ENCODE measurements at places on chromosomes 2 and 18.
A peak's percentile ranks its signal among the peaks of the same experiment; 100 is the strongest.

DNA sequence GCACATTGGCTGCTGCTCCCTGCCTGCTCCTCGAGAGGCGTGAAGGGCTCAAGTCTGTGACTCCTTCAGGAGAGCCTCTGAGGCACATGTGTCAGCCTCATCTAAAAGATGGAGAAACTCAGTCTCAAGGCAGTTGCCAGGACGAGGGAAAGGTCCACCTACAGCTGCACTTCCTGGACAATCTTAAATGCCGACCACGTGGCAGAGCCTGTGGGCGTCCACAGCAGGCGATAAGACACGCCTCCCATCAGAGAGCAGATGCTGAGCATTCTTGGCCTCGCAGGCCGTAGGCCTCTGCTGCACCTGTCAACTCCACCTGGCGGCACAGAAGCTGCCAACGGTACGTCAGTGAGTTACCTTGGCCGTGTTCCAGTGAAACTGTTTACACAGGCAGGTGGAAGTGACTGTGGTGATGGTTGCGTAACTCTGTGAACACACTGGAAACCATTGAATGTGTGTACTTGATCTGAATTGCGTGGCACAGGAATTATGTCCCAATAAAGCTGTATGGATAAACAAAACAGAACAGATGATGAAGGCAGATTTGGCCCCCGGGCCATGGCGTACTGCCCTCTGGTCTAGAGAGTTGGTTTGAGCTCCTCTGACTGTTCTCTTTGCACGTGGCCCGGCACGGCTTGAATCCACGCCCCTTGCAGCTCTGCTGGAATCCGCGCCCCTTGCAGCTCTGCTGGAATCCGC lies 114.5 kb downstream of the RNF144A start:
- DNase-seq: peak; percentile 15

DNA sequence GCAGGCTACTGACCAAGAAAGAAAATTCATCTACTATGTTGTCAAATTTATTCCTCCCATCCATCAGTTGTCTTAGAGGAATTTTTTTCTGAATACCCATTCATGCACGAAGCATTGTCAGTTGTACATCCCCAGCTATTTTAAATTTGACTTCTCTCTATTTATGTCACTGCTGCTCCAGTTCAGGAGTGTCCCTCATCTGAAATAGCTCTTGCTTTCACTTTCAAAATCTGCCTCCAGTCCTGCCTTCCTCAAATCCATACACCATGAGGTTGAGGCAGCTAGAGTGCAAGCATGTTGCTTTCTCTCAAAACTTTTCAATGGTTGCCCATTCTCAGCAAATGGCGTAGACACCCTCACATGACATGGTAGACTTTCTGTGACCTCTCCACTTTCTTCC lies 335.4 kb upstream of the CDH2 start:
- no peak for DNase-seq

DNA sequence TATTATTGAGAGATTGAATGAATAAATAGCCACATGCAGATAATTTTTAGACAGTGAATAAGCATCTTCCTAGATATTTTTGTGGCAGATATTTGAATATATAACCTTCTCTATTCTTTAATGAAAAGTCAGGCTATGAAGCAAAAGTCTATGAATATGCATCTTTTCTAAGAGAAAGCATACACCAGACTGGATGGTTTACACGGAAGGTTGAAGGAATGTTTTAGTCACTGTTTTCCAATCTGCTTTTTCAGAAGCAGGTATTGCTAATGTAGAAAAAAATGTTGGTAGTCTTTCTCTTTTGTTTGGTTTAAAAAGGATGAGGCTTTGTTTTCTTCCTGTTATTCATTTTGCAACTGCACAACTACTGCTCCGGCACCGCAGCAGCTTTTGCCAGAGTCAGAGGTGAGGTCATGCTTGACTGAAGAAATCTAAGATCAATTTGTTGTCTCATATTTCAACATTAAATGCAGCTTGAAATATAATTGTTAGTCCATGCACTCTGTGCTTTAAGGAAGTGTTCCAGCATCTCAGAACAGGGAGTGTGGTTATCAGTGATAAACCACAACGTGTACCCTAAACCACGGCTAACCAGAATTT lies 1540.8 kb upstream of the PIK3C3 start:
- no peak for DNase-seq

DNA sequence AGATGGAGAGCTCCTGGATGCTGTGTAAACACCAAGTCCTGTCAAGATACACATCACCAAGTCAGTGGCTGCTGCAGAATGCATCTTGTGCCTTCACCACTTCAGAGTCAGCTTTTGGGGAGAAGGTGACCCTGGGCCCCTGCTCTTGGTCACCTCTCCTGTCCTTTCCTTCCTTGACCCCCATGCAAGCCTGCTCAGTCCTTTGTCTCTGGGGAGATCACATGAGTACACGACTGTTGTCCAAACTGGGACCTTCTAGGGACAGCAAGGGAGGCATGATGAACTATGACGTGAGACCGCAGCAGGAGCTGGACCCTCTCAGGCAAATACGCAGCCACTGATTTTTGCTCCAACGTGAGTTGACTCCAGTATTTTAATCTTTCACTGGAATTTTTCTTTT lies 706.9 kb upstream of the ID2 start:
- no peak for DNase-seq

DNA sequence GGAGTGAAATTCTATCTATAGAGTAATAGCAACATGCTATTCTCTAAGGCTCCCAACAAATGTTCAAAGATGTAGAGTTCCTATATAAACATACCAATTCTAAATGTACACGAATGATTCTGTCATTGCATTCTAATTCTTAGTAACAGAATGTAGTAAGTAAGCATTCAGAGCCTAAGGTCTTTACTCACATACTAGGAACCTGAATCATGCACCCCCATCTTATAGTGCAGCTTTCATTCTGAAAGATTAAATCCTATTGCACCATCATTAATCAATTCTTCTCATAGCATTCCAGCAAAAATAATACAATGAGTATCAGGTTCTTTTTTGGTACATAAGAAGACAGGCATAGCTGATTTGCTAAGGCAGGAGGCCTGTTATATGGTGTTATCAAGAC lies 230.0 kb downstream of the NCKAP5 start:
- DNase-seq: no peak

GRCh38 chr2:22950431-22950830 lies 434.5 kb upstream of the KLHL29 start:
- no peak for DNase-seq

- DNase-seq: no peak
Measured at GRCh38 chr2:168397629-168398028, 58.4 kb upstream of the CERS6 start.

- no peak for DNase-seq
Measured at GRCh38 chr2:39416140-39416539, 20.9 kb downstream of the MAP4K3 start.

DNA sequence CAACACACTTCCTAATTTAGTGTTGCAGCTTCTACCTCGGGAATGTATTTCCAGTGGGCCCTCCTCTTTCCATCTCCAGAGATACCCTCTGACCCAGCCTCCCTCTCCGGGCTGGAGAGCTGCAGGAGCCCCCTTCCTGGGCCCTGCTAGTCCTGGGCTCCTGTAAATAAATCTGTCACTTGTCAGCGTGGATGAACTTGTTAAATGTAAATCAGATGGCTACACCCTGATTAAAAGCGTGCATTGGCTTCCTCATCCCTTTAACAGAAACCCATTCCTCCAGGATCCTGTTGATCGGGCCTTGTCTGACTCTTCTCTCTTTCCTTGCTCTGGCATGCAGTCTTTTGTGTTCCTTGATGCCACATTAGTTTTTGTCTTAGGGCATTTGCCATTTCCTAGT lies 2.4 kb downstream of the ZNF236 start:
- DNase-seq: no peak

- DNase-seq: no peak
Measured at GRCh38 chr2:238587776-238588660, 161.3 kb downstream of the ASB1 start.

DNA sequence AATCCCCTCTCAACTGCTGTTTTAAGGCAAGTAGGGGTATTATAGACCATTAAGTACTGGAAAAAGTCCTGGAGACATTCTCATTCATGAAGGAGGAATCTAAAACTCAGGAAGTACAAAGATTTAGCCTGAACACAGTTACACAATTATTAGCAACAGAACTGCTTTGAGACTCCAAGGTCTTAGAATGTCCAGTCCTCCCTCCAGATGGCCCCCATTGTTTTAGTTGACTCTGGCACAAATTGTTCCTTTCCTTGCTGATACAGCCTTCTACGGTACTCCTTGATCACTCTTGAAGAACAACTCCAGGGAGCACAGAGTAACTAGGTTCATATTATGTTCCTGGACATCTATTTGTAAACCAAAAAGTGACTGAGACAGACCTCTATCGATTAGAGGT lies 210.1 kb upstream of the RND3 start:
- DNase-seq: no peak

- DNase-seq: peak; percentile 56
Measured at GRCh38 chr2:32061973-32062861, 1.1 kb upstream of the SPAST start.

GRCh38 chr2:147389218-147389617 lies 455.6 kb upstream of the ACVR2A start:
- no peak for DNase-seq

- no peak for DNase-seq
Measured at GRCh38 chr2:6564326-6564725, 301.4 kb downstream of the CMPK2 start.

GRCh38 chr2:241208058-241208457 lies 19.6 kb downstream of the ANO7 start:
- no peak for DNase-seq

DNA sequence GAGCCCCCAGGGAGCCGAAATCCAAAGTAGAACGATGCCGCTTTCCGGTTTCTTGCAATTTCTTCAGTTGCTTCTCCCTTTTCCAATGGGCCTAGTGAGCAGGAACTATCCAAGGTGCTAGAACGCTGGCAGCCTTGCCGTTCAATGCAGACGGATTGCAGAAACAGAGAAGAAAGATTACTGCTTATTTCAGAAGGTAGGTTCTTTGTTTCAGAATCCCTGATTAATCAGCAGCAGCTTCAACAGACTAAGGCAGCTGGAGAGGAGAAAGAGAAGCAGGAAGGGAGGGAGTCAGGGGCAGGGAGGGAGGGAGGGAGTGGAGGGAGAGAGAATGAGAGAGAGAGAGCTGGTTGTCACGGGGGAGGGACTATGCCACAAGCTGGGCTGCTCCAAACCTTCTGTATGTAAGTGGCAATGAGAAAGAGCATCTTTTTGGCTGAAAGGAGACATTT lies 576 bp downstream of the NYAP2 start:
- no peak for DNase-seq

DNA sequence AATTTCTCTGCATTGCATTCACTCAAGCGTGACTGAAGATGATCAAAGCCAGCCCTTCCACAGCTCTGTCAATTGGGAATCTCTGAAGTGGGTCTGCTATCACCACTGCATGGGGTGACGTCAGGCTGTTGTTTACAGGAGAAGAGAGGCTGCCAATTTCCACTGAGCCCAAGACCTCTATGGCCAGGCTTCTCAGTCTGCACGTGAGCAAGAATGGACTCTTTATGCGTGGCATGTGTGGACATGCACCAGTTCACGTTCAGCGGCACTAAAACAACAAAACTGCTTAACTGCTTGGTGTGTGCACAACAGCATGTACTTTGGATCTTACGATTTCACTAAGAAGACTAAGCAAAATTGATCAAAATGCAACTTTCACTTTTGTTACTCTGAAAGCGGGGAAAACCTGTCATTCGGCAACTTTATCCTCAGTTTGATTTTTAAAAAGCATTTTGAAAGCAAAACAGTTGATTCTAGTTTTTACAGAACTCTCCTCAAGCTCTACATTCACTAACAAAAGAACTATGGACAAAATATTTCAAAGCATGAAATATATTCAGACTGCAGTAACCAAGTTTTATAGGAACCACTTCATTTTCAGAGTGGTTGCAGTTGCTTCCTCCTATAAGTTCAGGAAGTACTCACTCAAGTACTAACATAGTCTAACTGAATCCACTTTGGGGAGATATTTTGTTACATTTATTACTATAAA lies 77.0 kb upstream of the SERTAD2 start:
- DNase-seq: no peak

- no peak for DNase-seq
Measured at GRCh38 chr2:28068527-28068926, 178.0 kb downstream of the BABAM2 start.

DNA sequence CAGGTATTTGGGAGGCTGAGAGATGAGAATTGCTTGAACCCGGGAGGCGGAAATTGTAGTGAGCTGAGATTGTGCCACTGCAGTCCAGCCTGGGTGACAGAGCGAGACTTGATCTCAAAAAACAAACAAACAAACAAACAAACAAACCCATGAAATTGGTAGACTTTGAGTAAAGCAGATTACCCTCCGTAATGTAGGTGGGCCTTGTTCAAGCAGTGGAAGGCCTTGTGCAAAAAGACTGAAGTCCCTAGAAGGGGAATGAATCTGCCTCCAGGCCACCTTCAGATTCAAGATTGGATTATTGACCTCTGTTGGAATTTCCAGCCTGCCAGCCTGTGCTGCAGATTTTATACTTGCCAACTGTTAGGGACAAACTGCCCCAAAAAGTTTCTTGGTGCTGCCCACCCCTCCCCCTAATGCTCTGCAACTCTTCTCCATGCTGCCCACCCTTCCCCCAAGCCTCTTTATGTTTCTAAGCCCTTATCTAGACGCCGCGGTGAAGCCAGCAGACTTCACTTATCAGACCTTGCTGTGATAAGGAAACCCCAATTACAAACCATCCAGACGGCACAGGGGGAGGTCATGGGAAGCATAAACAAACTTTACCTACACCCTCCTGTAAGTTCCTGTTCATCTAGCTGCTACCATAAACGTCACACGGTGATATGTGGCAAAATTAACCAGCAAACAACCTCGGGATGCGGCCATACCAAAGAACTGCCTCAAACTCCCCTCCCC lies 17.0 kb downstream of the CYP27A1 start:
- no peak for DNase-seq

GRCh38 chr2:150601280-150602038 lies 114.0 kb upstream of the RND3 start:
- no peak for DNase-seq

GRCh38 chr18:29241199-29241598 lies 1064.3 kb upstream of the CDH2 start:
- no peak for DNase-seq

- no peak for DNase-seq
Measured at GRCh38 chr2:102034683-102035548, 43.2 kb downstream of the IL1R2 start.

GRCh38 chr2:241701149-241701398 lies 765 bp upstream of the ING5 start:
- no peak for DNase-seq

- DNase-seq: no peak
Measured at GRCh38 chr18:23994361-23994902, 20.1 kb upstream of the TTC39C start.

GRCh38 chr2:233311241-233311926 lies 3.8 kb downstream of the SAG start:
- DNase-seq: no peak

DNA sequence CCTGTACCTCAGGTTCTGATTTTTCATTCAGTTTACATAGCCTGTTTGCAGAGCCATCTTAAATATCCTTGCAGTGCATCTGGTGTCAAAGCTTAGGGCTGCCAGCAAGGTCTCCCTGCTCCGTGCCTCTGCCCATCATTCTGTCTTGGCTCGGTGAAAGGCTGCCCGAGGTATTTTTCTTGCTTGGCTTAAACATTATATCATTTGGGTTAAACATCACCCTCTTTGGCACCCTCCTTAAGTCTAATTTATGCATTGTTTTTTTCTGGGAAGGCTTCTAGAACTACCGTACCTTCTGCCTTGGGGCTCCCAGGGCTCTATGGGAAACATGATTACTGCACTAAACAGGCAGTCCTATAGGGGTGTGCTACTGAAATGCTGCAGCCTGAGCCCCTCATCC lies 158.6 kb upstream of the CELF4 start:
- DNase-seq: no peak

Measured in hematopoietic multipotent progenitor cell treated with erythropoietin and hydrocortisone succinate and interleukin-3 and kit ligand, for 17 days (in vitro differentiated cells).